GM12864 (cell line): ENCODE measurements at places on chromosomes 4 and X.

- DNase-seq: no peak
Measured at GRCh38 chrX:47540754-47541538, 20.1 kb upstream of the ARAF start.

GRCh38 chr4:157832596-157832995 lies 340.2 kb downstream of the GASK1B start:
- no peak for DNase-seq

DNA sequence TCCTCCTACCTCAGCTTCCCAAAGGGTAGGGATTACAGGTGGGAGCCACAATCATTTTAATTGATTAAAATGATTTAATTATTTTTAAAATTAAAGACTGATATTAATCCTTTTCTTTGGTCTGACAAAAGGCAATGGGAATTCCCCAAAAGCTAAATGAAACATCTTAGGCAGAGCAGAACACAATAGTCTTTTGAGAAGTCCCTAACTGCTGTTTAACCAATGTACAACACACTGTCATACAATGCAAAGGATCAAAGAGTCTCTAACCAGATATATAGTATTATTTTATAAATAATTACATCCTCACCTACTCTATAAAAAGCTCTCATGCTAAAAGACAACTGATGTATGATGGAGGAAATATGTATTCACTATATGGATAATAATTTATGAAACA lies 47.0 kb downstream of the THAP9 start:
- no peak for DNase-seq

- DNase-seq: no peak
Measured at GRCh38 chr4:77623091-77623490, 17.5 kb downstream of the CXCL13 start.

GRCh38 chr4:52251864-52252263 lies 200.8 kb downstream of the SPATA18 start:
- no peak for DNase-seq

GRCh38 chrX:70826715-70827114 lies 81.8 kb downstream of the TEX11 start:
- DNase-seq: no peak

DNA sequence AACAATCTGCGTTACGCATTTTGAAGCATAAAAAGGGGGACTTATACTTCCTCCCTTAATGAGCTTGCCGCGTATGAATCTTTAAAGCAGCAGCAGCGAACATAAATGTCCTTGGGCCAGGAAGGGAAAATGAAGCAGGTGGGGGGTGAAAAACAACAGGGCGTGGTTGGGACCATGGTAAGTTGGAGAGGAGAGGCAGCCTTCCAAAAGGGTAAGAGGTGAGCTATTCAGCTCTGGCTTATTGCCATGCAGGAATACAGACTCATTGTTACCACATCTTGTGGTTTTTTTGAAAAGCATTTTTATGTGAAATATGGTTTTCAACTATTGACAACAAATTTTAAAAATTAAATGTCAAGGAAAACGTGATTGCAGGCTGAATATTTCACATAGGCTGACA lies 710.7 kb upstream of the FAM241A start:
- no peak for DNase-seq

DNA sequence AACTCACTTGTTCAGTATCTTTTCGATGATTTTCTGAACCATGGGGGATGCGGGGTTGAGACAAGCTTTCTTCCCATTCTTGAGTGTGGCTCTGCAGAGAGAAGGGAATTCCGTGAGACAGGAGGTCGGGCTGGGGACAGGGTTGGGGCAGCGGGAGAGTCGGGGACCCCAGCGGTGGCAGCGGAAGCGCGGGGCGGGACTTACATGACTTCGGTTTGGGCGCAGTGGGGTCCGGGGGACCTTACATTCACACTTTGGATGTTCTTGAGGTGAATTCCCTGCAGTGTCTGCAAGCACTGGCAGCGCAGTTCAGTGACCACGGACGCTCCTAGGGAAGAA lies 434 bp downstream of the CXCL3 start:
- DNase-seq: no peak

GRCh38 chr4:548976-549375 lies 27.1 kb downstream of the TMEM271 start:
- no peak for DNase-seq

DNA sequence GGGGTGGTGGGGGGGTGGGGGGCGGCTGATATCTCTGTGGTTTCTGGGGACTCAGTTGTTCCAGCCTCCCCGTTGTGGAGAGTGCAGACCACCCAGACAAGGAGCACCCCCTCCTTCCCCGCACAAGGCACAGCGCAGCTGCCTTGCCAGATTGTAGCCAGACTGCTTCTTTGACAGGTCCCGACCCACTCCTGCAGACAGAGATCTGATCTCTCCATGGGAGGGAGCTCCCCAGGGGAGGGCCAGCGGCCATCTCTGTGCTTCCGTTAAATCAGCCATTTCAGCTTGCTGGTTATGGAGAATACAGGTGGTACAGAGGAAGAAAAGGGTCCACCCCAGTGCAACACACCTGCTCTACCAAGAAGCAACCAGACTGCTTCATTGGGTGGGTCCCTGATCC lies 80.8 kb downstream of the FGF16 start:
- DNase-seq: no peak

DNA sequence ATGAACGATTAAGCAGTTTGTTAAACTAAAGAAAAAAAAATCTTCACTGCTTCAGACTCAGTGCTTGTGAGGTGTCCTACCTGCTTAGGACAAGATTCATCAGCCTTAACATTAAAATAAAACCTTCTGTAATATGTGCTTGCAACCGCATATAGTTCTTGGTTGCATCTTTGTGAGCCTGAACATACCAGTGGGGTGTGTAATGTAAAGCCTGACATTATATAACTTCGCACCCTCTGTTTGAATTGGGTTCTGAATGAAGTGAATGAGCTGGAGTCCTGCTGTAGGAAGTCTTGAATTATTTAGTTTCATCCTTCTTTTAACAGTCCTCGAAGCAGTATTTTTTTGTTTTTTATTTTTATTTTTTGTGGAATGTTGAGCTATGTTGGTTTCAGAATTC lies 3.1 kb downstream of the KDM6A start:
- no peak for DNase-seq

DNA sequence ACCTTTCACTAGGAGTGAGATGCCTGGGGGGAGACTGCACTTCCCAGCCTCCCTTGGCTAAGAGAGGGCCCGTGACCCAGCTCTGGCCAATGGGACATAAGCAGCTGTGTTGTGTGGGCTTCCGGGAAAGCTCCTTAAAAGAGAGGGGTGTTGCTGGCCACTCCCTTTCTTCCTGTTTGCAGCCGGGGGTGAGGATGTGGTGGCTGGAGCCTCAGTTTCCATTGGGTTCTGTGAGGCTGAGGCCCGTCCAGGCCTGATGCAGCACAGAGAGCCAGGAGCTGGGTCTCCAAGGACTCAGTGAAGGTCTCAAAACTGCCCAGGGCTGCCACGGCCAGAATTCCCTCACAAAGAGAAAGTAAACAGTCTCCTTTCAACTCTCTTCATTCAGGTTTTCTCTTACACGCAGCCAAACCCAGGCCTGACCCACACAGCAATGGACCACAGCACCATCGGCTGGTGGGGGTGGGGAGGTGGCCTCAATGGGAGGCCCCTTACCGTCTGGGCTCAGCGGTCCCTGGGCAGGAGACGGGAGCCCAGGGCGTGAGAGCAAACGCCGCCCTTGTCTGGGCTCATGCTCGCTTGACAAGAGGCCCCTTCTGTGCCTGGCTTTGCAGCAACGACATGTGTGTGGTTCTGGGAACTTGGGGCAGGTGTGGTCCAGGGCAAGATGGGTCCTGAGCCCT lies 6.6 kb downstream of the NKX1-1 start:
- DNase-seq: no peak

GRCh38 chr4:15799141-15799540 lies 21.0 kb downstream of the CD38 start:
- no peak for DNase-seq

DNA sequence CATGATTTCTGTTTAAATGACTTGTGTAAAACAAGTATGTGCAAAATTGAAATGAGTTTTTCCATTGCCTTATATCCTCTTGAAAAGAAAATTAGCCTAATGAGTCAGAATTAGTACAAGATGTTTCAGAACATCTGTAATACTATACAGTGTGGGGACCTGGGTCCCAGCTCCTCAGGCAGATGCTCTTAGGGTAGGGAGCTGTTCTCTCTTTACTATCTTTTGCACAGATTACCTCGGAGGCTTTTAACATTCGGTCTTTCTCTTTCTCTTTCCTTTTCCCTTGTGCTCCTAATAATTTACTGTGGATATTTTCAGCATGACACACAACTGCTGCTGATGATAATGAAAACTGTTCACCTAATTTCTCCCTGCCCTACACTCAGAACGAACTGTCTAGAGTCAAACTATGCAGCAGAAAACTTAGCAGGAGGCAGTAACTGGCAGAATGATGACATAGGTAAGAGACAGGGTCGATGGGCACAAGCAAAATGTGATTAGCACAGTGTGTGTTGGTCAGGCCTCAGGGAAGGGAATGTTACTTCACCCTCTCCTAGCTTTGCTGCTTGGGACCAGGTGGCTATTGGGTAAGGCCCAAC lies 455.3 kb downstream of the PDHA2 start:
- no peak for DNase-seq

- DNase-seq: no peak
Measured at GRCh38 chrX:1249101-1249887, 19.3 kb upstream of the CSF2RA start.

GRCh38 chr4:166324321-166324720 lies 451.3 kb downstream of the TLL1 start:
- no peak for DNase-seq

DNA sequence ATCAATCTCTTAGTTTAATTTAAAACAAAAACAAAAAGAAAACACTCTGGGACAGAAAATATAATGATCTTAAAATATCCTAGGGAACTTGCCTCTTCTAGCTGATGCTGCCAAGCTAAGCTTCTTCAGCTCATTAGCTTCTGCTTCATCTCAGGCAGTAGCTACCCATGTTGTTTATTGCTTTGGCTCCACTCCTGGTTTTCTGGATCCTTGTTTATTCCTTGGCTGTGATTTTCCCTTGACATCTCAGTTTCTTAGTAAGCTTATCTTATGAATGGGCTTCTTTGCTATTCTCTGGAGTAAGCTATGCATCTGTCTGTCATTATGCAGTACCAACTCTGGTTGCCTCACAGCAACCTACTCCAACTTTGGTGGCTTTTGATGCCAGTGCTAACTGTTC lies 5.1 kb upstream of the MTHFD2L start:
- DNase-seq: no peak

DNA sequence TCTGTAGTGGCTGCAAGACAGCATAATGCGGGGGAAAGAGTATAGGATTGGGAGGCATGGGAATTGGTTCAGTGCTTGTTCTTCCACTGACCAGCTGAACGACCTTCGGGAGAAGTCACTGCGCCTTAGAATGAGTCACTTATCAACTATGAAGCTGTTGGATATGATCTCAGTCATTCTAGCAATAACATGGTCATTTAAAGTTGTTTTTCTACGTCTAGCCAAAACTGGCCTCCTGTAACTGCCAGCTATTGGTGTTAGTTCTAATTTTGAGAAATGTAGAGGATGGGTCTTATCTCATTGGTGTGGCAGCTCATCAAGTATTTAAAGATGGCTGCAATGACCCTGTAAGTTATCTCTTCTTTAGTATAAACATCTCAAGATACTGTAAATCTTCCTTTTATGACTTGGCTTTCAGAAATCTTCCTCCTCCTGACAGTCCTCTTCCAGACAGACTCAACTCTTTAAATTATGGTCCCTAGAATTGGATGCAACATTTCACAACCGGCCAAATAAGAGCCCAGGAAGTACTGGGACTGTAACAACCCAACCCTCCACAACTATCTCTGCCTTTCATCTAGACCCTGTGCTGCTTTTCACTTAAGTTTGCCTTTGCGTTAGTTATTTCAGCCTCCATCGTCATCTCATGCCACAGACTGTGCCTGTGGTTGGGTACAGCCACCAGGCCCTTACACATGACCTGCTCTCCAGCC lies 243.3 kb downstream of the CBR4 start:
- no peak for DNase-seq

DNA sequence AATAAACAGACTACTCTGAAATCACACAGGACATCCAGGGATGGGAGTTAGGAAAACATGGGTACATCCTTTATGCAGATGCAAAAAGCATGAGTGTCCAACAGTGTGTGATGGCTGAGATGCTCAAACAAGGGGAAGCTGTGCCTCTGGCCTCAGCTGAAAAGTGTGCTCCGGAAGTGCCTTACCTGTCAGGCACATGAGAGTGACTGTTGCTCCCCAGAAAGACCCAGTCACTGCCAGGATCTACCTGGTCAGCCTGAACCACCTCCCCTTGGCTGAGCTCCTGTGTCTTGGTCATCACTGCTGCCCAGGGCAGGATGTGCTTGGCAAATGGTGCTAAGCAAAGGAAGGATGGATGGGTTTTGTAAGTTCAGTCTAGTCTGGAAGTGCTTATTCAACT lies 4.0 kb downstream of the PPP2R2C start:
- no peak for DNase-seq

- no peak for DNase-seq
Measured at GRCh38 chr4:107068116-107068515, 32.0 kb upstream of the DKK2 start.

DNA sequence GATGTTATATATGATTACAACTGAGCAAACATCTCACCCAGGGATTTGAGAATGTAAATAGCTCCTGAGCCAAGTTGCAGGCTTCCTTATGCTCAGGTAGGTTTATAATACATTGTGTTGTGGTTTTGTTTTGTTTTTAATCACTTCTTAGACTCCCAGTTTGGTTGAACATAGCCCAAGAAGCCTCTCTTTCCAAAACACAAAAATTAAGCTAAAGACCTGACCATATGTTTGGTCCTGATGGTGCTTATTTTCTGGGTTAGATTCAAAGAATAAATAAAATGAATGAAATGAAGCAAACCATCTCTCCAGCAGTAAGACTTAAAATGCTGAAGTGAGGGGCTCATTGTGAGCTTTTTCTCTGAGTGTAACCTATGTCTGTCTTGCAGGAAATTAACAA lies 93.5 kb downstream of the GRXCR1 start:
- no peak for DNase-seq

GRCh38 chr4:117328333-117328732 lies 243.0 kb upstream of the TRAM1L1 start:
- no peak for DNase-seq

DNA sequence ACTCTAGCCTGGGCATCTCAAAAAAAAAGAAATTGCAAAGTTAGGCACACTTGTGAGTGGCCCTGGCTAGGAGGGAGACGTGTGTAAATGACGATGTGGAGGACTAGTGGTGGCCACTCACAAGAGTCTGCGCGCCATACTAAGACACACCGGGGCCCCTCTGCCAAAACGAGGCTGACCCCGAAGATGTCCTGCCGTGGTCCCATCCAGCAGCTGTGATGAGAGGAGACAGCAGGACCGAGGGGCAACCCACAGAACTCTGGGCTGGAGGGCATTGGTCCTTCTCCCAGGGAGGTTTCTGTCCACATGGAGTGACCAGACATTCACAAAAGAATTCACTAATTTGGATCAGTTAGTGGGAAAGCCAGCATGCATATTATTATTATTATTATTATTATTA lies 47.4 kb downstream of the NOP14 start:
- no peak for DNase-seq
